GM18507 (cell line): ENCODE measurements at places on chromosomes 5 and 9.

DNA sequence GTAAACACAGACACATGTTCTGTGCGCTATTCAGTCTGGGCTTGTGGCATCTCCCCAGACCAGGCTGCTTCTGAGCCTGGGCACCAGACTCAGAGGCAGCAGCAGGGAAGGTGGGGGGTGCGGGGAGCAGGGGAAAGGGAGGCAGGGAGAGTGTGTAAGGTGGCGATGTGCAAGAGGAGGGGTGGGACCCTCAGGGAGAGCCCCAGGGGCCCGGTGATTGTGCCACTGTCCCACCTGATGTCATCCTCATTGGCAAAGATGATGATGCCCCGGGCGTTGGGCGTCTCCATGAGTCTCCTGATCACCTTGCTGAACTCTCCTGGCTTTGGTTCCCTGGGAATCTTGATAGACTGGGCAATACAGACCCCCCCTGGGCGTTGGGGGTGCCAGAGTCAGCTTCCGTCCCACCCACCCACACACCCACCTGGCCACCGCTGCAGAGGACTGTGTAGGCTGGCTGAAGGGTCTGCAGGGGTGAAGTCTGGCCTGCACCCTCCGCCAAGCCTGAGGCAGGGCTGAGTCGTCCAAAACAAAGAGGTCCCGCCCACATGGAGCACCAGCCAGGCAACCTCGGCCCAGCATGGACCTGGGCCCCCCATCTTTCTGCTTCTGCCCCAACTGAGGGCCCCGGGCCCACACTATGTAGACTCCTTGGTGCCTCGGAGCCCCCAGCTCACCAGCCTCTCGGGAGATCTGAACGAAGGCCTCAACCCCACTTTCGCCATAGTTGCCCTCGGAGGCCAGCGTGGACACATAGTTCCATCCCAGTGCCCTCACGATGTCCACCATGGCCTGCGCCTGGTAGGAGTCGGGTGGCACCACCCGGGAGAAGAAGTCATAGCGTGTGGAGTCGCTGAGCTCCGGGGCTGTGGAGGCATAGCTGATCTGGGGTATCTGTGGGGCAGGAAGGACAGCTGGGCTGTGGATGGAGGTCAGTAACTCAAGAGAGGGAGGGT, 3.7 kb downstream of the GRM6 start:
- no peak for DNase-seq

DNA sequence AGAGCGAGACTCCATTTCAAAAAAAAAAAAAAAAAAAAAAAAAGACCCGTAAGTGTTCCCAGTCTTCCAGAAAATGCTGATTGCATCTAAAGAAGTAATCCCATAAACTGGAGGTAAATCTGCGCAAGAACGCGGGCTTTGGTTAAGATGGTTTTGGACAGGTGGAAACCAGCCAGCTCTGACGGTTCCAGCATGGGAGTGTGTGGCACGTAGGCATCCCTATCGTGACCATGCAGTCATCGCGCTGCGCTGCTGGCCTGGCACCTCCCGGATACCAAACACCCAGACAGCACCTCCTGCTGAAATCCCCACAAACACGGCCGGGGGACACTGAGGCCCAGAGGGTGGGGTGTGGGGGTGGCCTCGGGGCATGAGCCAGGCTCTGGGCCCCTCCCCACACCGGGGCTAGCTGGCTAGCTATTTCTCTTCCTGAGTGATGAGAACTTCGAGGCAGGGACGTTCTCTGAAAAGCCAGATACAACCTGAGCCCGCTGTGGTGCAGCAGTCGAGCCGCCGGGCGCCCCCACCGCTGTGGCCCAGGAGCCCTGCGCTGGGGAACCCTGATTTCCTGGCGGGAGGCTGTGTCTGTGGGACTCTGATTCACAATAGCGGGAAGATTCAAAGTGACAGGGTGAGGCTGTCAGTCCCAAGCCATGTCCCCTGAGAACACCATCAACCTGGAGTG, 32.2 kb upstream of the NOTCH1 start:
- no peak for DNase-seq

- DNase-seq, result no peak
Observed at GRCh38 chr5:129112295-129112694, 17.7 kb downstream of the ISOC1 start.

- DNase-seq, result no peak
Observed at GRCh38 chr9:108271646-108272348, 584.0 kb downstream of the ACTL7B start.

DNA sequence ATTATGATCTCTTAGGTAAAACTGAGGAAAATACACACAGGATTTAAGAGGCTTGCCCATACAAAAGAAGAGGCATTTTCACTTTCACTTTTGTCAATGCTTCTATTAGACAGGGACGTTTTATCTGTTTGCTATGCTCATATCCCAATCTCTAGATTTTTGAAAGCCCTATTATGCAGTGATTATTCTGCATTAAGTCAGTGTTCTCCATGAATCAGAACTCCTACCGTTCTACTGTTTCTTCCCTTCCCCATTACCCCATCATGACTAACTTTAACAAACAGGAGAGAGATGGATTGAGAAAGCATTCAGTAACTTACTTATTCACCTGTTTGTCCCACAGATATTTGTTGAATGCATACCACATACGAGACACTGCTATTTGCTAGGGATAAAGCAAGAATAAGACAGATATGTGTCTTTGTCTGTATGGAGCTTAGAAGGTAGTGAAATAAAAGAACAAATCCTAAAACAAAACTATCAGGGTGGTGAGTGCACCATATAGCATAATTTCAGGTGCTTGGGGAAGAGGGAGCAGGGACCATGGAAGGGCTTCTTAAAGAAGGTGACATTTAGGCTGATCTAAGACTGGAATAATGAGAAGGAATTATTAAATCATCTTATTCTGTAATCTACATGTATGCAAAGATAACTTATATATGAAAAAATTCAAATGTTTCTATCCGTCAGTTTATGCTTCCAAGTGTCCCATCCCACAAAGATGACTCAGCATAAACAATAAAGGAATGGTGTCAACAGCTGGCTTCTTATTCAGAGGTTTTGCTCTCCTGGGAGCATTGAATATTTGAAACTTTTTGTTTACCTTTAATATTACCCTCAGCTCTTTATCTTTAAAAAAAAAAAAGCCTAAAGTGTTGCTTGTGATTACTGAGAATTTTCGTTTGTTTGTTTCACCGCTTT, 328.1 kb downstream of the HINT1 start:
- peak; percentile 1 for DNase-seq

DNA sequence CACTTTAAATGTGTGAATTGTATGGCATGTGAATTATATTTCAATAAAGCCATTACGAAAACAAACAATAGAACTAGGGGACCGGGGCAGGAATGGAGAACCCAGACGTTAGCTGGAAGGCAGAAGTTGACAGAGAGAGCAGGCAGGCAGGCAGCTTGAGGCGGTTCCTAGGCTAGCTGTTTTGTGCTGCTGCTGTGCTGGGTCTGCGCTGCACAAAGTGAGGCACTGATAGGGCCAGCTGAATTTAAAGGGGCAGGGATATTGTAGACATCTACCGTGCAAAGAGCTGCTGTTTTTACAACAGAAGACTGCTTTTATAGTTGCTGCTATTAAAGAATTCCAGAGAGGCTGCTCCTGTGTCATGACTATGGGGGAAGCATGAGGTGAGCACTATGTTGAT, 21.6 kb upstream of the MIER3 start:
- no peak for DNase-seq

GRCh38 chr9:16524078-16524477, 346.4 kb downstream of the BNC2 start:
- no peak for DNase-seq

GRCh38 chr9:37209431-37210386, 89.3 kb downstream of the ZCCHC7 start:
- no peak for DNase-seq

DNA sequence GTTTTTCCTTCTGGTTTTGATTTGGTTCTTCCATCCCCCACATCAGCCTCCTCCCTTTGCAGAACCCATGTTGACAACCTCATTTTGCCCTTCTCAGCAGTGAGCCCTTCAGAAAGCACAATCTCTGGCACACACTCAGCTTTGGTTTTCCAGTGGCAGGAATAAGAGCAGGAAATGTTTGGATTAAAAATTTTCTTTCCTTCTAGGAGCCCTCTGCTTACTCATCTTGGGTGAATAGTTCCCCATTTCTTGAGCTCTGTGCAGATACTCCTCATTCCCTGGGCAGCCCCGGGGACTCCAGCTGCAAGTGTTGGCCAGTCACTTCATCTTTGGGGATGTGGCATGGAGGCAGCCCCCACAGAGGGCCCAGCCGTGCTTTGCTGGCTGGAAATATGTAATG, 170.5 kb downstream of the NR3C1 start:
- no peak for DNase-seq

DNA sequence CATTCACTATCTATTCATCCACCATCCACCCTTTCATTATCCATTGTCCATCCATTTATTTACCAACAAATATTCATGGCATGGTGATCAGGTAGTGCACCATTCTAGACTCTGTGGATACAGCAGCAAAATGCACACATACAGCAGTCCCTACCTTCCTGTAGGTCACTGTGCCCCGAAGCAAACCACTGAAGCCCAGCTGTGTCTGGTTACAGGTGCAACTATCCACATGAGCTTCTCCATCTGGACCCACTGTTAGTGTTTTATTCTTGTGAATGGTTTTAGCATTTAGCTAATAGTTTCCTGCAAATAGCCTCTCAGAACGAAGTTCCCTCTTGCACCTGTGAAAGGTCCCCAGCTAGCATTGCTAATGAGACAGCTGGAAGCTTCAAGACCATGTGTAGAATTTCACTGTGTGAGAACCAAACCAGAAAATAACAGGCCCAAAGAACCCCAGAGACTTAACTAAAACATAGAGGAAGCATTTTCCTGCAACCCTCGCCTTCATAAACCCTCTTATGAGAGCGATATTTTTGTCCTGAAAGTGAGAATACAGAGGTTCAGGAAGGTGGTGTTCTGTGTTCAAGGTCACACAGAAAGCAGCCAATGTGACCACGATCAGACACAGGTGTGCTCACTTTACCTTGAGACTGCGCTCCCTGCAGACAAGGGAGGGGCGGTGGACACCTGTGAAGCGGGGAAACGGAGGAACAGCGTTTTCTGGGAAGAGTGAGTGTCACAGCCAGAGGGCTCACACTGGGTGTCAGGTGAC, 18.5 kb downstream of the PAEP start:
- no peak for DNase-seq

DNA sequence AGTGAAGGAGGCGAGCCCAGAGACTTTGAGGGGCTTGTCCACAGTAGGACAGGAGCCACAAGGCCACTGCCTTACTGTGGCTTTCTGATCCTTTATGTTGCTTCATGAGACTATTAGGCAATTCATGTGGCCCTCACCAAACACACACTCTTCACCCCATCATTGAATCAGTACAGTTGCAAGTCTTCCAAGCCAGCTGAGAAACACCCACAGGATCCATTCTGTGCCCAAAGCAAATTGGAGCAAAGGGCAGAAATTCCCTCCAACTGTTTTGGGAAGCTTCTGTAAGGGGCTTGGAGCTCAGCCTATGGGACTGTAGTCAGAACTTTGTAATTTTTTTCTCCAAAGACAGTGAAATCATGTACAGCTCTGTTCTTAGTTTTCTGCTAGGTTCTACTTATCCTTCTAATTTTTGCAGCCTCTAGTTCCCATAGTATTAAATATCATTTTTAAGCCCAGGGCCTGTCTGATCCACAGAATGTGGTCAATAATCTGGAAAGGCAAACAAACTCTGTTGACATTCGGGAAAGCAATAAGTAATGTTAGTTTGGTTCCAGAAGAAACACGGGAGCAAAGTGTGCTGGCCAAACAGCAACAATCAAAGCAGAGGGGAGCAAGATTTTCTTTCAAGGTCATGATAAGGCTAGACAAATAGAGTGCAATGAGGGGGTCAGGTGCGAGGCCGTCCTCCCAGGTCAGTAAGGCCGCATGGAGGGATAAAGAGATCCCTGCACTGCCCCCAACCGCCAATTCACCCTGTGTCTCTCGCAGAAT, 47.0 kb downstream of the UBE2QL1 start:
- no peak for DNase-seq

GRCh38 chr9:127700140-127700539, 6.6 kb upstream of the CFAP157 start:
- DNase-seq, result no peak

- DNase-seq, result no peak
Observed at GRCh38 chr5:66616520-66617225, 20.5 kb downstream of the MAST4 start.

- DNase-seq, result no peak
Observed at GRCh38 chr5:11888221-11888620, 16.0 kb downstream of the CTNND2 start.

DNA sequence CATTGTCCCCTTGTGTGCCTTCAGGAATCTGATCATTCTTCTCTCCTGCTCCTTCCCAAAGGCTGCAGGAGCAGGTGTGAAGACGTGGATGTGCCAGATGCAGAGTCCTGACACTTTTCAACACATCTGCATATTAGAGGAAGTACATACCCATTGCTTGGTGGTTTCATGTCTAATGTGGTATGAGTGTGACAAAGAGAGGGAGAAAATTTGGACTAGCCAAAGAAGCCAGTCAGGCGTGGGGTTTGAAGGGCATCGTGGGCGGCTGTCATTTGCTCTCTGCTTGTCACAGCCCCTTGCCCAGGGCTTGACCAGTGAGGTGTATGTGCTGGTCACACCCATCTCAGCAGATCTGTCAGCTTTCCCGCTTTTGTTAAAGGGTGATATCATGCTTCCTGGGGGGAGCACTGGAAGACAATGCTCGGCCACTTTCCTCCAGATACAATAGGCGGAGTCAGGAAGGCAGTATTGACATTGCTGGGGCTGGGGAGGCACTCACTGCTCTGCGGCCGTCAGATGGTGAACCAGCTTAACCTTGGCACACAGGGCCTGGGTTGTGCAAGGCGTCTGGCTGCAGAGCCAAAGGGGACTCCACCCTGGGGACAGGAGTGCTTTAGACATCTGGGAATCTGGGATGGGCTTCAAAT, 8.6 kb downstream of the TEK start:
- no peak for DNase-seq

- no peak for DNase-seq
Observed at GRCh38 chr9:105737205-105737604, 42.9 kb downstream of the TMEM38B start.

GRCh38 chr5:68344447-68345111, 129.0 kb downstream of the PIK3R1 start:
- DNase-seq, result no peak

- DNase-seq, result no peak
Observed at GRCh38 chr9:134034215-134035040, 9.1 kb downstream of the BRD3OS start.

DNA sequence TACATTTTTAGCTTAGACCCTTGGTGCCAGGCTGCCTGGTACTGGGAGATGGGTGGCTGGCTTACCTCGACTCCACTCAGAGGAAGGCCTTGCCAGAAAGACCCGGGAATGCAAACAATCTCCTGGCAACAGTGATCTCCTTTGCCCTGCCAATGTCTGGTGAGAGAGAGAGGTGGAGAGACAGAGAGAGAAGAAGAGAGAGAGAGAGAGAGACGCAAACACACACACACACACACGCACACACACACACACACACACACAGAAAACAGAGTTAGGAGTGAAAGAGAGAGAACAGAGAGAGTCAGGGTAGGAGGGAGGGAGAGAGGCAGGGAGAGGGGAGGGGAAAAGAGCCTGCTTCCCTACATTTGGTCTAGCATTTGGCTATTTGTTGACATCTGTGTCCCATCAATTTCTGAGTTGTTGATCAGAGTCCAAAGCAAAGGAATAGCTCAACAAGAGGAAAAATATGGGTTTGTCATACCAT, 181.6 kb upstream of the MAP1B start:
- no peak for DNase-seq
